ENCODE measurements at places on chromosomes 5 and 9. TPM values are rescaled to one million over a fixed set of nuclear protein-coding genes. Genes with fewer than 3 reads are reported as not detected.

The SLC4A9 gene
- not detected for total RNA-seq

The PRR7 gene
- total RNA-seq = 0.35 TPM

The N4BP3 gene
- total RNA-seq = 0.19 TPM

The SPATA31E1 gene
- total RNA-seq = not detected

The GLIPR2 gene
- total RNA-seq = 12.8 TPM

The ARL14EPL gene
- not detected for total RNA-seq

The ZFYVE16 gene
- 50.9 TPM for total RNA-seq

The IFNB1 gene
- not detected for total RNA-seq

The MIGA2 gene
- total RNA-seq = 40.5 TPM

The GPRIN1 gene
- total RNA-seq = 0.37 TPM

The ENTREP1 gene
- 25.0 TPM for total RNA-seq

The RECK gene
- 8.1 TPM for total RNA-seq

The BARX1 gene
- total RNA-seq = not detected

The CBY3 gene
- not detected for total RNA-seq

The EXOC3 gene
- total RNA-seq = 42.4 TPM

Measured in right cardiac atrium (tissue), 5 donors.